ENCODE measurements at places on chromosomes 6 and 20.
A peak's percentile ranks its signal among the peaks of the same experiment; 100 is the strongest.

GRCh38 chr6:52201046-52201445 lies 14.9 kb downstream of the IL17A start:
- no peak for DNase-seq

DNA sequence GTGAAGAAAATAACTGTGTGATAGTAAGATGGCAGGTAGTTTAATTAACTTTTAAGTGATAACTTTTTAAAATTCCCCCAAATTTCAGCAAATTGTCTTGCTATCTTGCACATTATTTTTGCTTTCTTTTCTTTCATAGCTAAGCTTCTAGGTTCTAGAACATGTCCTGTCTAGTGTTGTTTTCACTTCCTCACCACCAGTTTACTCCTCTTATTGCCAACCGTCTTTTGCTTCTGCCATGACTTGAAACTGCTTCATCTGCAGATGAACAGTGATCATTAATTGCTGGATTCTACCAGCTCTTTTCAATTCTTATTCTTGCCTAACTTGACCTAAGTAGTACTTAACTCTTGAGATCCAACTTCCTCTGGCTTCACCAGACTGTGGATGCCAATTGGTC lies 137.8 kb downstream of the CENPW start:
- DNase-seq = no peak

DNA sequence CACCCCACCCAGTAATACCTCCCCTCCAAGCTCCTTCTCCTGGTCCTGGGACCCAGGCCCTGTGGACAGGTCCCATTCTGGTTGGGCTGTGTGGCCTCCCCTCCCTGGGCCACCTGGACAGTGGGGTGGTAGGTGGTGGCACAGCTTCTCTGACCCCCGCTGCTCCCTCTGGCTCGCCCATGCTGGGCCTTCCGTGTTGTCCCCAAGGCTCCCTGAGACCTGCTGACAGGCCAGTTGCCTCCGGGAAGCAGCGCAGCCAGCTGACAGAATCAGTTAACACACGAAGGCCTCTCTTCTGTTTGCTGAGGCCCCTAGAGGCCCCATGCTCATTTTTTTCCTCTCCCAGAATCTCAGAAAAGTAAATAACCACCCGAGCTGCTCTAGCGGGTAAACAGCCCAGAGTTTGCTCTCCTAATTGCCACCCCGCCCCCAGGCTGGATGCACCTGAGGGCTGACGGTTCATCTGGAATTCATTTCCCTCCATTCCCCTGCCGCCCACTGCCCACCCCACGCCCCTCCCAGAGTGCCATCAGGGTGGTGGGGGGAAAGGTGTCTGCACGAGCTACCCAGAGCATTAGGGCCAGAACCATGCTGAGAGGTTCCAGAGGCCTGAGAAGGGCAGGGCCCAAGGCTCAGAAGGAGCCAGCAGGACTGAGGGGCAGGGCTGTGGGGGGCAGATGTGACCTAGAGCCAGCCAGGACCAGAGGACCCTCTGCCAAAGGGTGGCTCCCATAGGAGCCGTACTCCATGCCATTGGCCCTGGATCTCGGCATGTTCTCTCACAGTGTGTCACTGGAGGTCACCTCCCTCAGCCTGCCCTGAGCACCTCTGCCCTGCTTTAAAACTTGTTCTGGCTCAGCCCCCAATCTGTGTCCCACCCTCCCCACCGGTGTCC lies 157.5 kb downstream of the GRM4 start:
- DNase-seq = no peak

DNA sequence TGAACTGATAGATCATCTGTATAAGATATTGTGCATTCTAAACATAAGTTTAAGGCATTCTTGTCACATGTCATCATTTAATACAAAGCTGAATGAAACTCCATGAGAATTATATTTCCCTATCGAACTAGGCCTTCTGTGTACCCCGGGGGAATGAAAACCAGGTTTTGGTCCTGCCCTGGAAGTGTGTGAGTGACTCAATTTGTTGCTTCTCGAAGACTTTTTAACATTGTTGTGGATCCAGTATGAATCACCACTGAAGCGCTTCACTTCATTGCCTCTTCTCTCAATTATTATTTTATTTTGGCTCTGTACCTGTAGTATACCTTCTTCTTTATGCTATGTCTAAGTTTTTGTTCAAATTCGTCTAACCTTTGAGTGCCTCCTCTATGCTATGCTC lies 150.8 kb downstream of the GRIK2 start:
- DNase-seq = peak; percentile 4

DNA sequence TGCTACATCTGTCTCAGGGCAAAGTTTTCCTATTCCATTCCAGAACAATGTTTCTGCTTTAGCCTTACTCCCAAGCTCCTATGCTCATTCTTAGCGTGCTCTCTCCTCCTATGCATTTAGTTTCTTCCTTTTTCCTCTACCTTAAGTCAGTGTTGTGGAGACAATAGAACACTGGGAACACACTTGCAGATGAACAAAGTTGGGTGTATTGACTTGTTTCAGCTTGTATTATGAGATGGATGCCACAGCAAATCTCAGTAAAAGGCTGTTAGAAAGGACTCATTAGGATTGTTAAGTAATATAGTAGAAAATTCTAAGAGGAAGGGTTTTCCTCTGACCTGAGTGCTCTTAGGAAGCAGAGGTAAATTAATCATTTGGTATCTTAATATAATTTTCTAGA lies 48.4 kb downstream of the BMP5 start:
- DNase-seq = no peak

- no peak for DNase-seq
These were observed 9.9 kb downstream of the CCDC167 start for GRCh38 chr6:37489697-37490336.

GRCh38 chr6:89452281-89452680 lies 19.3 kb downstream of the ANKRD6 start:
- DNase-seq = no peak

- DNase-seq = no peak
These were observed 792 bp upstream of the MICA start for GRCh38 chr6:31402324-31403282.

DNA sequence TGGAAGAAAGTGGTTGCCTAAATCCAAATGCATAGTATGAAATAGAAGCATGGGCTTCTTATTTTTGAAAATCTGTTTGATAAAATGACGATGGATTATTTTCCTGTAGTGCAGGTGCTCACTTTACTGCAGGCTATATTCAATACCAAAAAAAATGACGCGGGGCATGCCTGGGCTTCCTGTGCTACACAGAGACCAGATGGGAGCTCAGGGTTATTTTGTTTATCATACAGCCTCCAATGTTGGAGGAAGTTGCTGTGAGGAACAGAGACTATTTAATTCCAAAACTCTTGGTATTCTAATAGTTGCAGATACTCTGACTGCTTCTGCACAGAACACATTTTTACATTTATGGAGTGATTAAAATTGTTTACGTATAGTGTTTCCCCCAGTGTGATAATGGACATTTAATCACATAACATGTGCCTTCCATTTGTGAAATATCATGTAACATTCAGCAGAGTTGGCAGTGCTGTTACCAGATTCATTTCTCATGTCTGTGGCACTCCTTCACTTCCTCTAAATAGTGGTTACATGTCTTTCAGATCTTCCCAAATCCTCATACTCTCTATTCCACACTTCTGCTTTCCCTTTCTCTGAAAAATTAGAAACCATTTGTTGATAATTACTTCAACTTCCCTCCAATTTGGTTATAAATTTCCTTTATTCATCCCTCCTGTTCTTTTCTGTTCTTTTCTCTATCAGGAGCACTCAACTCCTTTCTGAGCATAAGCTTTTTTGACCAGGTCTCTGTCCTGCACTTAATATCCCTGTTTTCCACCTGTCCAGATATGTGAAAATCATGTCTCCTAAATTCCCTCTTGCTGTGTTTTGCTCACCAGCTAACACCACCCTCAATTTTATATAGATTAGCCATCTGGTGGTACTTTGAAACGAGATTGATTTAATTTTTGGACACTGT lies 121.6 kb downstream of the ADGRB3 start:
- peak; percentile 4 for DNase-seq

DNA sequence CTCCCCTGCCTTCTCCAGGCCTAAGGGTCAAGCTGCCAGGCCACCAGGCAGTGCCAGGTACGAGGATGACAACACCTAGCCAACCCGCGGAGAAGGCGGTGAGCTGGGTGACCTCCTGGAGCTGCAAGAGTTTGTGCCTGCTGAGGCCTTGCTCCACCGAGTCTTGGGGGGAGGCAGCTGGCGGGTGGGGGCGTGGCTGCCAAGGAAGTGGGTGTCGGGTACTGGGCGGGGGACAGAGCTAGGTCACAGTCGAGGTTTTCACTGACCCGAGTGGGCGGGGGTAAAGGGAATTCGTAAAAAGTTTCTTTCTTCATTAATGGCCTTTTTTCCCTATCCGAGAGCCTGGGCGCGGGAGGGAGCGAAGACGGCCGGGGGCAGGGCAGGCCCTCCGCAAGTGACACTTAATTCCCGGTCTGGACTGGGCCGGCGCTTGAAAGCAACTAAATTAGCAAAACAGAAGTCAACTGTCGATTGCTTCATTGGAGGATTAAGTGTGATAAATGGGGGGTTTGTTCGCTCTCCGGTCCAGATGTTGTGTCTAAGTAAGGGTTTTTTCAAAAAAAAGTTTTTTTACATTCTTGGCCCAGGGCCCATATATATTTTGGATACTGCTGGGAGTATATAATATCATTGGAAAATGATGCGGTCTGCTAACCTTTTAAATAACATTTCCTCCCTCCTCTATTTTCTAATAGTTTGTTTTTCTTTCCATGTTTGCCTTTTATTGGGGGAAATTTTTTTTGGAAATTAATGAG lies 43.1 kb upstream of the FOXP4 start:
- DNase-seq = no peak

DNA sequence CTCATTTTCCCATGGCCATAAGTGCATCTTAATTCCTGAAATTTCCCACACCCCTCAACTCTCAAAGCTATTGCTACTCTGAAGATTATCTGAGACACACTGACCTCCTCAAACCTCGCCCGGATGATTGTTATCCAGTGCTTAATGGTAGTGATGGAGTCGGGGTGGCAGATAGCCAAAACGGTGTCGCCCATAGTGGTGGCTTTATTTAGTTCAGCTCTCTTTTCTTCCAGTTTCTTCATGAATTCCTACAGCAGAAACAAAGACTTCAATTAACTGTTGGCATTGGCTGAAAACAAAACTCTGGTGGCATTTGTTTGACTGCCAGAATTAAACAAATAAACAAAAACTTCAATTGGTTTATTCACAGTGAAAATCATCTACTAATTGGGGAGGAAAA lies 165.4 kb downstream of the DST start:
- DNase-seq = no peak

- no peak for DNase-seq
These were observed 47.9 kb downstream of the KHDC1L start for GRCh38 chr6:73177221-73177944.

- no peak for DNase-seq
These were observed 13.3 kb upstream of the SGK1 start for GRCh38 chr6:134331256-134331655.

- peak; percentile 57 for DNase-seq
These were observed 2.4 kb downstream of the MARCKS start for GRCh38 chr6:113859349-113860180.

DNA sequence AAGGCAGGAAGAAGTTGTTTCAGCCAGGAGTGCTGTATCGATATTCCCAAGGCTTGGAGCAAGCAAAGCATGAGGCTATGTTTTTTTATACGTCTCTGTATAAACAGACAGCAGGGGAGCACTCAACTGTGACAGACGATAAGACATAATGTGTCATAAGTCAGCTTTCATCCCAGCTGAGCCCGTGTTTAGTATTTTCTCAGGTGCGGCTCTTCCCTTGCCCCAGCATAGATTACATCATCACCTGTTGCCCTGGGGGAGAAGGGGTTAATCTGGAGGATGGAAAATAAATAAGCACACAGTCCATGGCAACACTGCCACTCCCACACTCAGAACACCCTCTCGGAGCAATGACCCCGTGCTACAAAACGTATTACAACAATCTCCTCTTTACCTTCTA lies 22.1 kb upstream of the KCNK5 start:
- peak; percentile 70 for DNase-seq

- DNase-seq = no peak
These were observed 58.5 kb downstream of the DLL1 start for GRCh38 chr6:170232186-170233002.

DNA sequence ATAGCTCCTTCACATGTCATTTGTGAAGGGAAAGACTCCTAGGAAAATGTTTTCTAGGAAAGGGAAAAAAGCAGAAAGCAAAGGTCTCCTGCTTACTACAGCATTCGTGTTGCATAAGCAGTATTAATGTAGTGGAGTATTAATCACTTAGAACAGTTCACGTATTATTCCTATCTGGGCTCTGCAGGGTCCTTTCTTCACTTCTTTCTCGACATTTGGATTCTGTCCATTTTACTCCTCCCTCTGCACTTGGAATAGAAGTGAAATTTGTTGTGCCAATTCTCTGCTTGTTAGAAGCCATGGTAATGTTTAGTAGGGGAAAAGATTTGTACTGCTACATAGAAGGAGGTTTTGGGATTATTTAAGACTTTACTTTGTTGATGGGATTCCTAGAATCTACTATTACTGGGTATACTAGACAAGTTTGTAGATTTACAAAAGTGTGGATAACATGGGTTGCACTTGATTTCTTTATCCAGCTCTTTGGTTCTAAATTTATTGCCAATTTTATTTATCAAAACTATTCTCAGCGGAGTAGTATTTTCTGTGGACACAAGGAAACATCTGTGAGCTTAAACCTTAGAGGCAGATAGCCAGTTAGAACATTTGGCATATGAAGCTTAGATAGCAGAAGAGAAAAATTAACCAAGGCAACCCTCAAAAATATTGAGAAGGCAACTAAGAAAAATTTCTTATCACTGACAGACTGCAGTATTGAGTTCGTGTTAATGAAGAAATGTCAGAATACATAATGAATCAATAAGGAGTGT lies 108.4 kb upstream of the ESR1 start:
- DNase-seq = no peak

DNA sequence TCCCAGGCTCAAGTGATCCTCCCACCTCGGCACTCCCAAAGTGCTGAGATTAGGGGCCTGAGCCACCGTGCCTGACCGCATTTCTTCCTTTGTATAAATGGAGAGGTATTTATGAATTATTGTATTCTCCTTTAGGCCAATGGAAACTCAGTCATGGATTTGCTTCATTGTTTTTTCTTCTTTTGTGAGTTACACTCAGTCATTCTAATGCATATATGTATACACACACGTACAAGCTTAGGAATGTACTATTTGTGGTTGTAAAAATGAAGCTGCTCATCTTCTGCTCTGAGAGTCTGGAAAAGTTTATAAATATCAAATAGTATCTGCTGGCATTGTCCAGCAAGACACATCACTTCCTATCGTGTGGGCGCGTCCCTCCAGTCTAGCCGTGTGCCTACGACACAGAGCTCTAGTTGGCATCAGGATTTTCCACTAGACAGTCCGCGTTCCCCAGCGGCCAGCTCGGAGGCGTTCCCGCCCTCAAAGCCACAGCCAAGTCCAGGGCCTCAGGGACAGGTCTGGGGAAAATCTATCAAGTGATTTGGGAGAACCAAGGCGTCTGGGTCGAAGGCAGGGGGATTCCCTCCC lies 215.2 kb downstream of the NFATC2 start:
- DNase-seq = no peak

Measured in NCI-H82 (cell line).